ENCODE measurements at places on chromosomes 5 and 9.

DNA sequence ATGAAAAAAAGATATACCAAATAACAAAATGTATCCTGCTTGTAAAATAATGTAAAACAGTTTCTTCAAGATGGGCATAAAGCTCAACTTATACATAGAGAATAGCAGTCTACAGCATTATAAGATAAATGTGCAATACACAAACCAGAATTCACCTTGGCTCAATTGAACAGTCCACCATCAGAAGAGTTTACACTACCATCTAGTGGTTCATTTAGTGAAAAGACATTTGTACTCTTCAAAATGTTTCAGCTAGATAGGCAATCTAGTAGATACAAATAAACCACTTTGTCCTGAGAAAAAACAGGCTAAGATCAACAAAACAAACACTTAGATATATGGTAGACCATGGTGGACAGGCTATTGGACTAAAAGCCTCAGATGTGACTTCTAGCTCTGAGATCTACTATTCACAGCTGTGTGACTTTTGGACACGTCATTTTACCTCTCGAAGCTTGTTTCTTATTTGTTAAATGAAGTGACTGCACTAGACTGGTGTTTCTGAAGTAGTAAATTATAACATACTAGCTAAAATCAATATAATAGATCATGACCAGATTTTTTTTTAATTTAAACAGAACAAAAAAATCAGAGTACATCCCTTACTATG lies 22.1 kb upstream of the TPD52L3 start:
- DNase-seq: peak; percentile 53

- DNase-seq: no peak
These were observed 69.0 kb upstream of the GGTA1 start for GRCh38 chr9:121568343-121569265.

DNA sequence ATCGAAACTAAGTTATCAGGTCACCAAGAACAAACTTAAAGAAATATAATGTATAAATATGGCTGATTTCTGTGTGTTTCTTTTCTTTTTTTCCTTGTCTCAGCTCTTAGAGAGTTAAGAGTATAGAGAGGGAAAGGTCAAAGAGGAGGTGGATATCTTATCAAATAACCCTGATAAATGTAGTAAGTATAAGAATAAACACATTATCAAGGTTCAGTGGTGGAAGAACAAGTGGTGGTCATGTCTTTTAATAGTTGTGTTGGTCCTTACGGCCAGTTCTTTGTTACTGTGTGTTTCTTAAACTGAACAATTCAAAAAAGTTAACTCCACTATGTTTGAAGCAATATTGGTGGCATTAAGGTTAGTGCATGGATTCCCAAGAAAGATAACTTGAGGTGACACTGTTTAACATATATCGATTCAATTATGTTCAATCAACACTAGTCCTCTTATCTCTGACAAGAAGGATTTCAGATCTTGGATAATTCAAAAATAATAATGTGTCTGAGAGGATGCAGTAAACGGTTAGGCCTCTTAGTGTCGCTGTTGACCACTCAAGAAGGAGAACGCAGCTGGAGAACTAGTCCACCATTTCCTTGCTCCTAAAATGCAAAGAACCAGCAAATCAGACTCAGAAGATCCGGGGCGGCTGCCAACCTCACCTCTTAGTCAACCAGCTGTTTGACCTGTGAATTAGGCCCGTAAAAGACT lies at the start of gene PCDHGA3:
PCDHGA3 (plus strand) TSS at position 588 of the 711 bp plus-strand sequence. CDS start 205 bp downstream, outside the sequence.
- no peak for DNase-seq

GRCh38 chr9:96379461-96379860 lies 4.0 kb downstream of the SLC35D2 start:
- no peak for DNase-seq

- no peak for DNase-seq
These were observed 124.3 kb downstream of the SLC1A3 start for GRCh38 chr5:36730537-36731216.

DNA sequence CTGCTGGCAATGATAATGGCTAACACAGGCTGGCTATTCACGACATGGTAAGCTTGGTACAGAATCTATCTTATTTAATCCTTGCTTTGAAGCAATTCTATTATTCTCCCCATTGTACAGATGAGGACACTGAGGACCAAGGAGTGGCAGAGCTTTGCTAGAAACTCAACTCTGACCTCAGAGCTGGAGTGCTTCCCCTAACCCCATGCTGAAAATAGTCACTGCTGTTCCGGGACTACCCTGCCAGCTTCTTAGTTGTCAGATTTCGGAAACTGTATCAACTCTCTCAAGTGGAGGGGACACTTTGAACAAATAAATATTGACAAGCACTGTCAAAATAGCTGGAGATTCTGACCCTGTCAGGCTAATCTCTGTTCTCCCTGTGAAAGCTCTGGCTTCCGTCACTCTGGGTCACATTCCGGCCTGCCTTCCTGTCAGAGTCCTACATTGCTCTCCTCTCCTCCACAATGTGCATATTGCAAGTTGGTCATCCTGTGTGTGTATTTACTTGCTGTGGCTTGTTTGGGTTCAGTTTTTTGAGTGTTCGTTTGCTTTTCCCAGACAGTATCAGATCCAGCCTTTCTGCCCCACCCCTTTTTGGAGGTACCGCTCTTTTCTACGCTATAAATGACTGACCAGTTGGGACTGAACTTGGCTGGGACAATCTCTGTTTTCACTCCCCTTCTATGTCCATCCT lies 134.3 kb upstream of the MAP1B start:
- no peak for DNase-seq

DNA sequence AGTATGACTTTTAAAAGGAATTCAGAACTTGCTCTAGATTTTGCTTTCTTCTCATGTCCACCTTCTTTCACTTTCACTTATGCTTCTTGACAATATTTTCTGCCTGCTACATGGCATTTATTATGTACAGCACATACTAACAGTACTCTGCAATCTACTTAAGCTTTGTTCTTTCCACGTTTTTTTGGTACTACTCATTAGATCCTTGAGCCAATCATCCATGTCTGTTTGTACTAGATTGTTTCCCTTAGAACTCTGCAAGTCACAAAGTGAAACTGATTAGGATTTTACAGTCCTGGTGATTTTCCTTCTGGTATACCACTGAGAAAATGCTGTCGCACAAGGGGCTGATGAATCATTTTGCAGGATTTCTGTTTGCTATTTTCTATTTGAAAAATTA lies 78.3 kb downstream of the PARP8 start:
- DNase-seq: peak; percentile 10

DNA sequence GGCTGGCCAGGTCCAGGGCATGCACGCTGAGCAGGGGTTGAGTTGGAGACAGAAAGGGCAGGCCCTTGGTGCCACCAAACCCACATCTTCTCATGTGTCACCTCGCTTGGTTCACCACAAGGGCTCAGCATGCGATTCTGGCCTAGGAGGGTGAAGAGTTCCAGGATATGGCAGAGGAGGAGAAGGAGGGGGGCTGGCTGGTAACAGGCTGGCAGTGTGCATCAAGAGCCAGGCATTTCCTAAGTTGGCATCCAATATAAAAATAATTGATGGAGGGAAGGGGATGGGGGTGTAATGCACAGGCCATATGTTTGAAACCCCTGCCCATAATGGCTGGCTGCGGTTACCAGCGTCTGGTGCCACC lies 255.6 kb downstream of the NFIB start:
- DNase-seq: no peak

GRCh38 chr5:108641596-108641995 lies 106.1 kb upstream of the FER start:
- DNase-seq: no peak

DNA sequence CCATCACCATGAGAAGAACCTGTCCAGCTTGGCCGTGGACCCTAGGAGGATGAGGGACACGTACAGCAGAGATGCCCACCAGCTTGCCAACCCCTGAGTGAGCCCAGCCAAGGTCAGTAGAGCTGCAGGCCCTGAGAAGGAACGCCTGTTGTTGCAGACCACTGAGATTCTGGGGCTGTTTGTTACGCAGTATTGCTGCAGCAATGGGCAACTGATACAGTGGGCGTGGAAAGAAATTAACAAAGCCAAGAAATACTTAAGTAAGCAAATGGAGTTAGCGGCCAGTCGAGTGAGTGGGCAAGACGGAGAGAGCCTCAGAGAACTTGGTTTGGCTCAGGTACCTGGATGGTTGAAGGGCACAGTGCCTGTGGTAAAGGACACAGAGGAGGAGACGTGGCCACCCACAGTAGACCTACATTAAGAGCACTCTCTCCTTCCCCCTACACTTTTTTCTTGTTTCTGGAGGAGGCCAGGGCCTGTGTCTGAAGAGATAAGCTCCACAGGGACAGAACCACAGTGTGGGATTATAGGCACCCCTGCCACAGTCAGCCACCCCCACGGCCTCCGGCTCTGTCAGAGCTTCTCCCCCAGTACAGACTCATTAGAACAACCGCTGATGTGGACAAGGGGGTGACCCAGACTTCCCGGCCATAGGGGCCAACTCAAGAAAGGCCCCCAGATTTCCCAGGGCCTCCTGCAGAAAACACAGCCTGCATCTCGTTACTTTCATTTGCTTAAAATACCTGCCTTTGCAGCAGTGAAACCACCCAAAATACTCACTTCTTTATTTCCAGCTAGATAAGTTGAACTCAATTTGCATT lies 40.1 kb upstream of the GRHPR start:
- no peak for DNase-seq

- DNase-seq: no peak
These were observed 335.3 kb upstream of the ADAMTS16 start for GRCh38 chr5:4804691-4805360.

- DNase-seq: no peak
These were observed 9.7 kb downstream of the IPPK start for GRCh38 chr9:92660266-92660665.

GRCh38 chr5:124692324-124692723 lies 54.1 kb downstream of the ZNF608 start:
- peak; percentile 43 for DNase-seq

- DNase-seq: no peak
These were observed 10.2 kb downstream of the TNFAIP8 start for GRCh38 chr5:119365847-119366539.

GRCh38 chr5:120507800-120508463 lies 43.8 kb downstream of the PRR16 start:
- DNase-seq: peak; percentile 18

GRCh38 chr5:109865637-109866036 lies 175.9 kb downstream of the MAN2A1 start:
- peak; percentile 47 for DNase-seq

DNA sequence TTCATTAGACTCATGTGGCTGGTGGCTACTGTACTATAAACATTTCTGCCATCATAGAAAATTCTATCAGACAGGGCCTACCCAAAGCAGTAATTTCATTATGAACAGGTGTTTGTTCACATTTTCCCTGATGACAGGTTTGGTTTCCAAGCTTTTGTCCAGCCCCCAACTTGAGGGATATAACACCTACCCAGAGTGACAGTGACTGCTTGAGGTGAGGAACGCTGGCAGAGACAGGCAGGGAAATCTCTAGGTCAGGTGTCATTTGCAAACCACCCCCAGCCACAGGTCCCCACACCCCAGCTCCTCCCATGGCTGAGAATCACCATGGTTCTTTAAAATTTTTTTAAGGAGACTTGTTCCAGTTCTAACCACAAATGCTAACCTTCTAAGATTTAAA lies 25.5 kb downstream of the GOLM1 start:
- no peak for DNase-seq

GRCh38 chr9:36939655-36940499 lies 94.2 kb downstream of the PAX5 start:
- DNase-seq: no peak

GRCh38 chr5:75265731-75266130 lies 29.1 kb upstream of the ANKRD31 start:
- DNase-seq: peak; percentile 22

DNA sequence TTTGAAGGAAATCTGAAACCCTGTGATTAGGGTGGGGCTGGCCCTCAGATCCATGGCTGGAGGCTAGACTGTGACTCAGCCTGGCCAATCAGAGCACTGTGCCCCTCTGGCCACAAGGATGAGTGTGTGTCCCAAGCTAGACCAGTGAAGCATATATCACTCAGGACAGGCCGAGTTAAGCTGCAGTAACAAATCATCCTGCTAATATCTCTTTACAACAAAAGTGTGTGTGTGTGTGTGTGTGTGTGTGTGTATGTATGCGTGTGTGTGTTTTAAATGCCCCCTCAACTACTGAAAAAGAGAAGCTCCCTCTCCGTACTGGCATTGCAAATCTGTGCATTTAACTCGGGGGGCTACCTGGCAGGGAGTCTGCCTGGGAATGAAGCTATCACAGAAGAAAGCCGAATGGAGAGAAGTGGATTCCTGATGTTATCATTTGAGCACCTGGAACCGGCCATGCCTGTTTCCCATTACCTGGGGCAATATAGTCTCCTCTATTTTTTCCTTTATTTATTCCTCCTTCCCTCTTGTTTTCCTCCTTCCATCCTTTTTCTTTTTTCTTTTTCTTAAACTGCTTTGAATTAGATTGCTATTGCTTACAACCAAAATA lies 25.6 kb downstream of the STC2 start:
- peak; percentile 92 for DNase-seq

DNA sequence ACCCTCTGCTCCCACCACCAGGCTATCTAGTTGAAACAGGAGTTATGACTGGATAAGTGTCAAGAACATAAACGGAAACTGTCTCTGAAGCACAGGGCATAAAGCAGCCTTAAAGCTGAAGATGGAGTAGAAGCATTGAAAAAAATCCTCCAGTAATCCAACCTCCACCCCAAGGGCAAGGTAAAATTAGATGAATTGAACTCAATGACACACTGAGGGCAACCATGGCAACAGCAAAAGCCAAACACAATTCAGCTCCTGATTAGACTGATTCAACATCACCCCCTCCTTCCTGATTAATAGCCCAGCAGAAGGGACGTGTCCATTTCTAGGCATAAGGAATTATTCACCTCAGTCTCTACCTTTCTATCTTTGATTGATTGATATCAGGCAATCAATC lies 183.2 kb upstream of the MAP3K1 start:
- no peak for DNase-seq

GRCh38 chr9:33430942-33431341 lies 16.5 kb downstream of the AQP3 start:
- peak; percentile 41 for DNase-seq

DNA sequence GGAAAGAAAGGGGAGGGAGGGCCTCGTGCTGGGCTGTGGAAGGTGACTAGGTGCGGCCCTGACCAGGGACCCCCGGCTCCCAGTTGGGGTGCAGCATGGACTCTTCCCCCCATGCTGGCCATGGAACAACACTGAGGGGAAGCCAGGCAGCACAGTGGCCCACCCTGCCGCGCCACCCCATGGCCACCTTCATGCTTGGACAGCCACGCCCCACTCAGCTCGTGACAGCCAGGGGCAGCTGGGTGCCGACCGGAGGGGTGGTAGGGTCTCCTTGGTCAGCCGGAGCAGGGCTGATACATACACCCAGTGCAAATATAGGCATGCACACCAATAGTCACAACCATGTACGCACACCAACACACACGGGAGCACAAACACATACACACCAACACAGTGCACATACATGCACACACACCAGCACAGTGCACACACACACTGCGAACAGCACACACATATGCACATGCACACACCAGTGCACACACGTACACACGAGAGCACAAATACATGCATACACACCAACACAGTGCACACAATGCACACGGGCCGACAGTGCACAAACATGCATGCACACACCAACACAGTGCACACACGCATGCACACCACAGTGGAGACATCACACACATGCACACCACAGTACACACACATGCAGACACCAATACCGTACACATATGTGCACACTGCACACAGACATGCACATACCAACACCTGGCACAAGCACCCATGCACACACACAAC lies 8.3 kb downstream of the SOHLH1 start:
- no peak for DNase-seq

All from AG20443 (cell line).